ENCODE measurements at places on chromosomes 6 and 20.

- no peak for DNase-seq
These were observed 8.1 kb downstream of the FYN start for GRCh38 chr6:111865049-111865585.

GRCh38 chr20:1880529-1881239, 14.5 kb upstream of the SIRPA start:
- no peak for DNase-seq

DNA sequence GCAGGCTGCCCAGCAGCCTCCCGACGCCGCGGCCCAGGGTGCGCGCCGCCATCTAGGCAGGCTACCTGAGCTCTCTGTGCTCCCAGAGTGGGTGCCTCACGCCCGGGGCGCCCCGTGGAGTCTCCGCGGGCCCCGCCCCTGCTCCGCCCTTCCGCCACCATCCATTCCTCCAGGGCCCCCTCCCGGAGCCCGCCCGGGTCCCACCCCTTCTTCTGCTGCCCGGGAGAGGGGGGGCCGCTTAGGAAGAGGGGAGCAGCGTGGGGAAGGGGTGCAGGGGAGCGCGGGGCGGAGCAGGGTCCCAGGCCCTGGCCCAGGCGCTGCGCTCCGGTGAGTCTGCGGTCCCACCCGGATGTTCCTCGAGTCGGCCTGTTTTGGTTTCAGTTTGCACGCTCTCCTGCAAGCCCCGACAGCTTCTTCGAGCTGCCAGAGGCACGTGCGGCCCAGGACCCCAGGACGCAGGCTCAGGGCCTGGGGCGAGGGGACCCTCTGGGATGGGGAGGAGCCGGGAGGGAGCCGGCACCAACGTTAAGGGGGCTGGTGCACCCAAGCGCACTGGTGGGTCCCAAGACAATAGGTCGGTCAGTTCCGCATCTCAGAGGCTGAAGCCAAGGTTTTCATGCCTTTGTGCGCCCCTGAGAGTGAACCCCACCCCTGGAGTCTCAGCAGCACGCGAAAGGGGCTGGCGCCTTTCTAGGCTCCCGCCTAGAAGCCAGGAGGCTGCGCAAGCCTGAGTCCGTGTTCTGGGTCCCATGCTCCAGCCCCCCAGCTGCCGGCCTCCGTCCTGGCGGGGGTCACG, at the start of gene ACSS1:
TSS of gene ACSS1 (minus strand) at position 89 of the 796 bp plus-strand sequence. CDS start at position 52, 37 bp downstream.
- no peak for DNase-seq

DNA sequence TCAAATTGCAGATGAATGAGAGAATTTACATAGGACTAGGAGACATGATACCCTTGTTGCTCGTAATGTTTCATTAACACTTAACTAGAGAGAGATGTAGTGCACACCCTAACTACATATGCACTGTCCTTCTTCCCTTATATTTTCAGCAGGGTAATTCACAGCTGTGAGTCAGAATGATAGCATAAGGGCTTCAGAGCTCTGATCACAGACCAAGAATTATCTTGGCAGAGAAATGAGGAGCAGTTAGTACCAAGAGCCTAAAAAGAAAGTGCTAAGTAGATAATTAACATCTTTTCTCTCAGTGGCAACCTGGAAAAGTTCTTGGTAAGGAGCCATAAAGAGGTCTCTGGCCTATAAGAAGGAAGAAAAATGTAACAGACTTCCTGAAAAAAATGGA, 35.8 kb downstream of the GRIK2 start:
- no peak for DNase-seq

DNA sequence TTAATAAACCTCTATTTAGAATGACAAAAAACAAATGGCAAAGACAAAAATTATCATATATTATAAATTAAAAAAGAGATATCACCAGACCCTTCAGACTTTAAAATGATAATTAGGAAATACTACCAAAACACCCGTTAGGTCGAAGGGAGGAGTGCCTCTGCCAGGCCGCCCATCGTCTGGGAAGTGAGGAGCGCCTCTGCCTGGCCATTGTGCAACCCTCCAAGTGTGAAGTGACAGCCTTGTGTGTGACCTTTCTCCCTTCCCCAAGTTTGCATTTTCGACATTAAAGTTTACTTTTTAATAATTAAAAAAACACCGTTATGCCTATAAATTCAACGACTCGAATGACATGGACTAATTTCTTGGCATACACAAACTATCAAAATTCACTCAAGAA, 64.5 kb upstream of the TASP1 start:
- DNase-seq: no peak

DNA sequence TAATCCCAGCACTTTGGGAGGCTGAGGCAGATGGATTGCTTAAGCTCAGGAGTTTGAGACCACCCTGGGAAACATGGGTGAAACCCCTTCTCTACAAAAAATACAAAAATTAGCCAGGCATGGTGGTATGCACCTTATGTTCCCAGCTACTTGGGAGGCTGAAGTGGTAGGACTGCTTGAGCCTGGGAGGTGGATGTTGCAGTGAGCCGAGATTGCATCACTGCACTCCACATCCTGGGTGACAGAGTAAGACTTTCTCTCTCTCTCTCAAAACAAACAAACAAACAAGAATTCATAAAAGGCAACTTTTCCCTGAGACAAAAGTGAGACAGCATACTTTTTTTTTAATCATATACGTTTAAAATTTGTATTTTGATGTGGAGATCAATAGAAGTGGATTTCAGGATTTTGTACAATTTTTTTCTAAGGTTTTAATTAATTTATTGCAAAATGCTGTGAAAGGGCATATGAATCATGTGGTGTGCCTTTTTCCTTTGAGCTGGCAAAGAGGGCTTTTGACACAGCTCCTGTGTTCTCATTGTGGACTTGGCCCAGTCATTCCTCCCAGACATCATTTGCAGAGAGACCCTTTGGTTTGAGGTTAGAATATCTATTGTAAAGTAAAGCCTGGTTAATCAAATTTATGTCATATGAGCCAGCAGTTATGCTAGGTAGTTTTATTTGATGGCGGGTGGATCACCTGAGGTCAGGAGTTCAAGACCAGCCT, 77.1 kb downstream of the TULP4 start:
- DNase-seq: no peak

DNA sequence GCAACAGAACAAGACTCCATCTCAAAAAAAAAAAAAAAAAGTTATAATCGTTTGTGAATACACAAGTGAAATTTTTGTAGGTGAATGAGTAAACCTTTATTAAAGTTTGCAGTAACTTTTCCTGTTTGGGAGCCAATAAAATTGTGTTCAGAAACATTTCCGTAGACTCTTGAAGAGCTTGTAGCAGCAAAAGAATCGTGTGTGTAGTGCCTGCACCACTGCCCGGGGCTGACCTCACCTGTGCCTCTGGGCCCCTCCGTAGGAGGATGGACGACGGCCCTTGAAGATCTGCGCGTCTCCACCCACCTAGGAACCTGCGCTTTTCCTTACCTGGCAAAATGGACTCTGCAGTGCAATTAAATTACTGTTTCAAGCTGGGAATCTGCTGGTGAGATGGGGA, 366.0 kb downstream of the THBS2 start:
- DNase-seq: no peak

- DNase-seq: no peak
These were observed 178.8 kb upstream of the PRDM1 start for GRCh38 chr6:105907301-105907700.

- DNase-seq: no peak
These were observed 21.9 kb downstream of the SLC17A5 start for GRCh38 chr6:73631849-73632248.

DNA sequence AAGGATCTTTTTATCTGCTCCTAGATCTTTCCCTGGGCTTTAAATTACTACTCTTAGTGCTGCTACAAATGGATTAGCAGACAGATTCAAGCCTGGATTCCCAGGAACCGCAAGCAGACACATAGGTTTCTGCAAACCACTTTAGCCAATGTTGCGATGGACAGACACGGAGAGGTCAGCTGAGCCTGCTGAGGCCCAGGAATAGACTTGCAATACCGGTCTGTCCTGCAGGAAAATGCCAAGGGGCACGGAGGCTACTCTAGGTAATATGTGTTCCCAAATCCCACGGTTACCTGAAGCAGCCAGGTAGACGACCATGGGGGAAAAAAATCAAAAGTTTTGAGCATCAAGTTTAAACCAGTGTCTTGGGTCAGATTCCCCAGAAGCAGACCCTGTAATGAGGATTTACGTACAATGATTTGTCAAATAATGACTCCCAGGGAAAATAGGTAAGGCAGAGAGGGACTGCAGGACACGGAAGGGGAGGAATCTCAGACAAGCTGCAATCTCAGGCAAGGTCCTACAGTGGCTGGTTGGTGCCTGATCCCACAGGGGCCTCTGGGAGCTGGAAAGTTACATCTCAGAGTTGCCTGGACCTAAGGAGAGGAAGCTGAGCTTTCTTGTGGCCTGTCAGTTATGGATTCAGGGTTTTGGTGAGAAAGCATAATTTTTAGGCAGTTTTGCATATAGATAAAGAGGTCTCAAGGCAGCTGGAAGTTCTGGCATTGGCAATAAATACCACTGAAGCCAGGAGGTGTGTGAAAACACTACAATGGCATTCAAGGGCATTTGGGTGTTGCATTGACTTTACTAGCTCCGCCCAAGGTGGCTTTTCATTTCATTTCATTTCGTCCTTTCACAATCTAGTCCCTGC, 12.5 kb downstream of the OTOR start:
- no peak for DNase-seq

DNA sequence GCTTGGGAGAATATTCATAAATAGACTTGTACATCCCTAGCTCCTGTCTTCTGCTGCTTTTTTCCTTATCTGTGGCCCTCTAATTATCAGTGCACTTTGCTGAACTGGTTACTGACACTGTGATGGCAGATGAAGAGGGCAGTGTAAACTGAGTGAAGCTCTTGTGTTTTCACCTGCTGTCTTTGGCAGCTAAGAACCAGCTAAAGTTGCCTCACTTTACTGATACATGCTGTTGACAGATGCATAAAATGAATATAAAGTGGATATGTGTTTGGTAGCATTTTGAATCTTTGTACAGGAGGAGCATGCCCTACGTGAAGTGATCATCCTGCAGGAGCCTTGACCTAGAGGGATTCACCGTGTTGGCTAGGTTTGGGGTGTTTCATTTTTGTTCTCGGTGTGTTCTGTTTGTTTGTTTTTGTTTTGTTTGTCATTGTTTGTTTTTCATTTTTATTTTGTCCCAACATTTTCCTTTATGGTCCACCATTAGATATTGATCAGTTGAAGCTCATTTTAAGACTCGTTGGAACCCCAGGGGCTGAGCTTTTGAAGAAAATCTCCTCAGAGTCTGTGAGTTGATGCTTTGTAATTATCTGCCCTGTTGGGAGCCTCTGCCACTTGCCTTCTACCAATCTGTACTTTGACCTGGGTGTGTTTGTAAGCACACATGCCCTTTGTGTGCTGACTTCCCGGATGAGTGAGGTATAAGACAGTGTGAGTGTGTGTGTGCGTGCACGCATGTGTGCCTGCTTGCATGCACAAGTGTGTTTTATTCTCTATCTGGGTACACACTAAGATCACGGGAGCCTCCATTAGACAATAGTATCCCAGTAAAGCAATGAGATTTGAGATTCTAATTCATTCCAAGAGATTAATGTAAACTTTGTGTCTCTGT, 34.6 kb upstream of the MAPK13 start:
- DNase-seq: no peak

- no peak for DNase-seq
These were observed 449.6 kb downstream of the KIF16B start for GRCh38 chr20:16123623-16124022.

GRCh38 chr6:36285187-36285671, 15.4 kb downstream of the PNPLA1 start:
- DNase-seq: no peak

DNA sequence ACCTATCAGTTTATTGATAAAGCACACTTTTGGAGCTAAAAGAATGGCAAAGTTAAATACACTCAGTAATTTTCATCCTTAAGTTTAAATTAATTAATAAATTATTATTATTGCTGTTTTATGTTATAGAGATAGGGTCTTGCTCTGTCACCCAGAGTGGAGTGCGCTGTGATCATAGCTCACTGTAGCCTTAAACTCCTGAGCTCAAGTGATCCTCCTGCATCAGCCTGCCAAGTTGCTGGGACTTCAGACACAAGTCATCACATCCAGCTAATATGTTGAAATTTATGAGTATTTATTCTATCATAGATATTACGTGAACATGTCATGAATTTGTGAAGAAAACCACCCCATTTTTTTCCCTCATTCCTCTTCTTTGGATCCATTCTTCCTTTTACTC, 64.2 kb downstream of the GJA1 start:
- no peak for DNase-seq

GRCh38 chr6:159438106-159438505, 254.9 kb downstream of the SOD2 start:
- DNase-seq: no peak

DNA sequence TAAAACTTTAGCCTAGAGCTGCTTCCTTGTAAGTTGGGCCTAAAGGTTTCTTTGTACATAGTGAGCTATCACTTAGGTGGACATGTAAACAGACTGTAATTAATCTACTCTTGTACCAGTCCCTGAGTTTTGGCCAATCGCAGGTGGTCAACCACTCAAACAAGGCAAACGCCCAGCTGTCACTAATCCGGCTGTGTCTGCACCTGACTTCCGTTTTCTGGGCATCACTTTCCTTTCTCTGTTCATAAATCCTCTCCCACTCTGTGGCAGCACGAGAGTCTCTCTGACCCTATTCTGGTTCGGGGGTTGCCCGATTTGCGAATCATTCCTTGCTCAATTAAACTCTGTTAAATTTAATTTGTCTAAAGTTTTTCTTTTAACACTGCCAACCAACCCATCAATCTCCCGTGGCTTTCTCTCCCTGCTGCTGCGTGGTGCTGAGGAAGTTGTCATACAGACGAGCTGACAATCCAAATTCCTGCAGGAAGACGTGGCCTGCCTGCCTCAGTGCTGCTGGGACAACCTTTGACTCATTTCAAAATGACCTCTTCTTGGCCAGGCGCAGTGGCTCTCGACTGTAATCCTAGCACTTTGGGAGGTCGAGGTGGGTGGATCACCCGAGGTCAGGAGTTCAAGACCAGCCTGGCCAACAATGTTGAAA, 206.3 kb downstream of the QKI start:
- DNase-seq: no peak

- DNase-seq: no peak
These were observed 400.4 kb downstream of the BTBD3 start for GRCh38 chr20:12318043-12318442.

GRCh38 chr20:43534791-43535350, 24.0 kb upstream of the SGK2 start:
- DNase-seq: no peak

DNA sequence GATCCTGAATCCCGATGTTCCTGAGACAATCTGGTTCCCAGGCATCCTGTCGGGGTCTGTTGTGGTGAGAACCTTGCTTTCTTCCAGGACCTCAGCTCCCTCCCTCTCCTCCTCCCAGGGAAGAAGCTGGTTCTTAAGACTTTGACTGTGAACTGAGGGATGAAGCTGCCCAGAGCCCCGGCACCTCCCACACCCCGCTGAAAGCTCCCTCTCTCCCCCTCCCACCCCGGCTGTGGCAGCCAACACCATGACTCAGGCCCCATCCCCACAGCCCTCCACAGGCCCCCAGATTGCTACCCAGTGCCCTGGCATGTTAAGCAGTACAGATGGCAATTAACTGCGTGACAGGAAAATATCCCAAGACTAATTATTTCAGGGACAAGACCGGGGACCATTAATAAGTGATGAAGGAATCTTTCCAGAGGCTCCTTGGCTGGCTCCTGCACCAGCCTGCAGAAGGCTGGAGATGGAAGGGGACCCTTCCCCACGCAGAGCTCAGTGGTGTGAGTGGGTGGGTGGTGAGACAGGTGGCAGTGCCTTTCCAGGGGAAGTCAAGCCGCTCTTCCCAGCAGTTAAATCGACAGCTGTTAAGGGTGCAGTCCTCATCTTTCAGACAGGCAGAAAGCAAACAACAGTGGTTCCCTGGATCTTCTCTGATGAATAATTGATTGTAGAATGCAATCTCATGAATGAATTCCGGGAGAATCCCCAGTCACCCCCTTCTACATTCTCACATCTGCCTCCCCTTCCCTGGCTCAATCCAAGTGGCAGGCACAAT, 237.9 kb downstream of the LRFN2 start:
- DNase-seq: no peak

Measured in NCI-H1105 (cell line).